ENCODE measurements at places on chromosomes 7 and 10. TPM values are rescaled to one million over a fixed set of nuclear protein-coding genes. Genes with fewer than 3 reads are reported as not detected.

DLX5 gene
- total RNA-seq = 4.8 TPM

SPDYE5 gene
- not detected for total RNA-seq

TMEM176A gene
- total RNA-seq = 70.7 TPM

FBXO24 gene
- total RNA-seq = 0.14 TPM

DNA sequence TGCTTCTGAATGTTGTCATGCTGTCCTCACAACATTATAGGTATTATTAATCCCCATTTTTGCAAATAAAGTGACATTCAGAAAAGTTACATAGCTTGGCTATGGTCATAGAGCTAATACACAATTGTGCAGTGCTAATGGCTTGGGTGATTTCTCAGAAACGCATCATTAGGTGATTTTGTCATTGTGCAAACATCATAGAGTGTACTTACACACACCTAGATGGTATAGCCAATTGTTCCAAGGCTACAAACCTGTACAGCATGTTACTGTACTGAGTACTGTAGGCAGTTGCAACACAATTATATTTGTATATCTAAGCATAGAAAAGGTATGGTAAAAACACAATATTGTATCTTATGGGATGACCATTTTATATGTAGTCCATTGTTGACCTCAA, 91.0 kb downstream of the BTAF1 start:
- DNase-seq = no peak

DNA sequence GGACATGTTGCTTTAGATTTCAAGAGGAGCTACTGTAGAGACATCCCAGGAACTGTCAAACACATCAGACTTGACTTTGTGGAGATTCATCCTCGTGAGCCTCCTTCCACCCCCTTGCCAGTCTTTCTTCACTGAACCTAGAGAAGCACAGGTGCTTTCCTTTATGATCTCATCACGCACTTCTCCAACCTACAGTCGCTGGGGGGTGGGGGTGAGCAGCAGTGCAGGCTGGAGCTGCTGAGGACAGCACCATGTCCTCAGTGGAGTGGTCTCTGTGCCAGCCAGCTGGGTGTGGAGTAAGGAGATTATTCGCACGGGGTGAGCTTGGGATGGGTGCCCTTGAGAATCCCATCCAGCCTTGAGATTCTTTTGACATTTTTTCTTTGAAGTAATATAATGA, 88.1 kb downstream of the VOPP1 start:
- DNase-seq = no peak

DNA sequence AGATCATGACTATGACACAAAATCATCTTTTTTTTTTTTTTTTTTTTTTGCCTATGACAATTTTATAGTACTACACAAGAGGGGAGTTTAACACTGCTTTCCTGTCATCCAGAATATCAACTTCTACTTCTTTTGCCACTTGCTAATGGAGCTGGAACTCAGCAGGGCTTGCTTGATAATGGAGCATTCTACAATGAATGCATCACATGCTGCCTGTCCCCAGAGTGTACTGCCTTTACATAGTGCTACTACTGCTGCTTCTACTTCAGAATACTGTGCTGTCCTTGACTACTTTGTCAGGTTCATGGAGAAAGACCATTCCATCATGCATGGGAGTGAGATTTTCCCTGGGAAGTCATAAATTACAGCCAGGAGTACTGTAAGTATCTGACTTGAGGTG, 338.6 kb upstream of the SEMA3A start:
- DNase-seq = no peak

DNA sequence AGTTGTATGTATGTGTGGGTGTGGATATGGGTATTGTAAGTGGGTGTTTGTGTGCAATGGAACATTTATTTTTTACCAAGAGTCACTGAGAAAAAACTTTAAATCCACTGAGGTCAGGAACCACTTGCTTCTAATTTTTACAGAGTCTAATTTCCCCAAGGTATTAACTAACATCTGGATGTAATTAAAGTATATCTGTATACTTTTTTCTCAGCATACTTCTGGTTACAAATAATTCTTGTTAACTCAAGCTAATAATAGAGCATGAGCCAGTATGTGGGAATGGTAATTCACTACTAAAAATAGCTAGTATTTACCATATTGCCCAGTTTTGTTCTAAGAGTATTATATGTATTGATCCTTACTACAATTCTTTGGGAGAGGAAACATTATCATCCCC, 24.6 kb upstream of the STEAP4 start:
- DNase-seq = no peak

- DNase-seq = no peak
Measured at GRCh38 chr10:73589563-73590126, 1.5 kb downstream of the USP54 start.

DNA sequence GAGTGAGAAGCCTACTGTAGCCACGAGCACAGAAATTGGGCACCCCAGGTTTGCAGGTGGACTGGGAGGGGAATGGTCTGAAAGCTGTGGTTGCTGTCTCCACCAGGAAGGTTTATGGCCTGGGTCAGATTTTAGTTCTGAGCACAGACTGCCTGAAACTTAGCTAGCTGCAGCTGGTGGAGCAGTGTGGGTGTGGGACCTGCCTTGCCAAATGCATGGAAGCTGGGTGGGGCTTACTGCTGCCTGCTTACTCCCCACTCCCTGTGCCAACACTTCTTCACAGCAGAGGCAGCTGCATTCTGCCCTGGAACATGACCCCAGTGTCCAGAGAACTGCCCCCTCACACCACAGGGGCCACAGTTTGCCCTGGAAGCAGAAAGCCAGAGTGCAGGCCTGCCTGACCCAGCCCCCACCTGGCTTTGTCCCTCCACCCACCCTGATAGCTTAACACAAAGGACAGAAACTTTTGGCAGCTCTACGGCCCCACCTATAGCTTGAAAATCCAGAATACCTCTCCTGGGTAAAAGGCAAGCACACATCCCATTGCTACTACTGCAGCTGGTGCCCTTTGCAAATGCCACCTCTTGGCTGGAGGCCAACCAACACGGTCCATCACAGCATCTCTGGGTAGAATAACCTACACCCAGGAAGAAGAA, 281.6 kb downstream of the AGMO start:
- no peak for DNase-seq

DNA sequence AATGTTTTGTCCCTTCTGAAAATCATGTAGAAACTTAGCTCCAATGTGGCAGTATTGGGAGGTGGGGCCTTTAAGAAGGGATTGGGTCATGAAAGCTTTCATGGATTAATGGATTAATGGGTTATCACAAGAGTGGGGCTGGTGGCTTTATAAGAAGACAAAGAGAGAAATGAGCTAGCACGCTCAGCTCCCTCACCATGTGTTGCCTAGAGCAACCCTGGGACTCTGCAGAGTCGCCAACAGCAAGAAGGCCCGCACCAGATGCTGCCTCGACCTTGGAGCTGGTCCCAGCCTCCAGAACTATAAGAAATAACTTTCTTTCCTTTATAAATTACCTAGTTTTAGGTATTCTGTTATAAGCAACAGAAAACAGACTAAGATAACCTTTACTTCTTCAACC, 74.9 kb upstream of the HECW1 start:
- no peak for DNase-seq

GRCh38 chr7:26127411-26127810, 24.6 kb upstream of the NFE2L3 start:
- DNase-seq = no peak

DNA sequence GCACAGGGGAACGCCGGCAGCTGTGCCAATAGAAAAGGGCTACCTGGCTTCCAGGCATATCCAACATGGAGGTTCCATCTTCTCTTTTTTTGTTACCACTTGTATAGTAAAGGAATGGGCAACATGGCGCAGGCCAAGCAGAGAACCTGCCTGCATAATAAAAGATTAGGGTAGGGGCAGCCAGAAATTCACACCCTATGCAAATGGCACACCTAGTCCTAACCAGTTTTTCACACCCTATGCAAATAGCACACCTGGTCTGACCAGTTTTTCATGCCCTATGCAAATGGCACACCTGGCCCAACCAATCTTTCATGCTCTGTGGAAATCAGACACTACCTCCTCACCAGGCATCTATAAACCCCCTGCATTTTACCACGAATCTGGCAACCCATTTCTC, 369.5 kb downstream of the IPMK start:
- DNase-seq = no peak

DNA sequence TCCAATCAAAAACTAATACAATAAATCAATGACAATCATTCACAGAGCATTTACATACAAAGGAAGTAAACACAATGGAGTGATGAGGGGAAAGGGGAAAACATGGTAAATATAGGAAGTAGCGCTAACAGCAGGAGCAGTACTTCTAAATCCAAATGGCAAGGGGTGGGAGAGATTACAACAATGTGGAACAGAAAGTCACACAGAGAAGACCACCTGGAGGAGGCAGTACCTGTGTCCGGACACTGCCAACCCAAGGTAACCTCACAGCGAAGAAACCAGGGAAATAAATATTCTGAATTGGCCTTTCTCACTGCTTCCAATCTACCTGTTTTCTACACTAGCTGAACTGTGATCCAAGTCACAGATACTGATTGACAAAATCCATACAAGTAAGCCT, 58.2 kb downstream of the ABI1 start:
- DNase-seq = no peak

GRCh38 chr10:6061056-6061455, 1.1 kb downstream of the IL2RA start:
- DNase-seq = peak; percentile 7

DNA sequence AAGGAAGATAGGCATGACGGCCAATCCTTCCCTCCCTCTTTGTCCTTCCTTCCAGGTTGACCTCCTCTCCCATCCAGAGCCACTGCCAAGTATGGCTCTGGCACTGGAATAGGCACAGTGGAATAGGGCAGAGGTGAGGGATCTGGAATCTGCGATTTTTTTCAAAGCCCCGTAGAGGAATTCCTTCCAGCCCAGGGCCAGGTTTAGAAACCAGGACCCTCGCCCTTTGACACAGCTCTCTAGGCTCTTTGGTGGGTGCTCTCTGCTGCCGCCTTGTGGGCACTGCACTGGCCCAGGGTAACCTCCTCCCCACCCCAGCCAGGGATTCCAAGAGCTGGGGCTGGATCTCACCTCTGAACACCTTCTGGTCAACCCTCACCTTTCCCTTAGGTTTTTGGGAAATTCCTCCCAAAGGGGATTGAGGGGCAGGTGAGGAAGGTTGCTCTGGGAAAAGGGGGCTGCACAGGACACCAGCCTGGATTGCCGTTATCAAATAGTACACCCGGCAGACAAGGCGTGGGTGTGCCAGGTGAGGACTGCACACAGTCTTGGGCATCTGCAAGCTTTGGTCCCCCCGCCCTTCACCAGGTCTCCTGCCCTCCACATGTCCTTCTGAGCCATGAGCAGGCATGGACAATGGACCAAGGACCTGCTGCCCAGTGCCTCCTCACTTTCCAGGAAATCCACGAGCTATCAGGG, 22.8 kb downstream of the C10orf105 start:
- DNase-seq = no peak

GRCh38 chr10:96578022-96578421, 8.8 kb downstream of the TM9SF3 start:
- no peak for DNase-seq

- DNase-seq = no peak
Measured at GRCh38 chr10:126561921-126562680, 108.4 kb downstream of the C10orf90 start.

GRCh38 chr10:61423178-61423577, 30.0 kb downstream of the TMEM26 start:
- no peak for DNase-seq

GRCh38 chr10:117262291-117262902, 21.5 kb downstream of the SLC18A2 start:
- DNase-seq = no peak

- DNase-seq = peak; percentile 51
Measured at GRCh38 chr10:97538411-97538810, 34.2 kb upstream of the ANKRD2 start.

DNA sequence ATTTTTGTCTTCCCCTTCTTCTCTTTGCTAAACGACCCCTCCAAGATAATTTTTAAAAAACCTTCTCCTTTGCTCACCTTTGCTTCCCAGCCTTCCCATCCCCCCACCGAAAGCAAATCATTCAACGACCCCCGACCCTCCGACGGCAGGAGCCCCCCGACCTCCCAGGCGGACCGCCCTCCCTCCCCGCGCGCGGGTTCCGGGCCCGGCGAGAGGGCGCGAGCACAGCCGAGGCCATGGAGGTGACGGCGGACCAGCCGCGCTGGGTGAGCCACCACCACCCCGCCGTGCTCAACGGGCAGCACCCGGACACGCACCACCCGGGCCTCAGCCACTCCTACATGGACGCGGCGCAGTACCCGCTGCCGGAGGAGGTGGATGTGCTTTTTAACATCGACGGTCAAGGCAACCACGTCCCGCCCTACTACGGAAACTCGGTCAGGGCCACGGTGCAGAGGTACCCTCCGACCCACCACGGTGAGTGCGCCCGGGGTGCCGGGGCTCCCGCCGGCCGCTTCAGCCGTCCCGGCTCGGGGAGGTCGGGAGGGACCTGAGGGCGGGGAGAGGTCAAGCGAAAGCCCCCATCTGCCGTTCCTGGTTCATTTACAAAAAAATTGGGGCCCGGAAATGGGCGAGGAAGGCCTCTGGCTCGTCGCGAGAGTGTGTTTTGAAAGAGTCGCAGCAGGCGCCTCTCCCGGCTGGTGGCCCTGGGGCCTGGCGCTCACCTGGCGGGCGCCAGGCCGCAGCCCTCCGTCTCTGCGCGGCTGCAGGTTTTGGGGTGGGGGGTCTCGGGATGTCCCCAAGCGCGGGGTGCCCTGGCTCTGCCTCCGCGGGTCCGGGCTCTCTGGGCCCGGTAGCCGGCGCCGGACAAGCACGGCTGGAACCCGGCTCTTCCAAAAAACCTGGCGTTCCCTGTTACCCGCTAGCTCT, 1.2 kb downstream of the GATA3 start:
- DNase-seq = peak; percentile 80

DNA sequence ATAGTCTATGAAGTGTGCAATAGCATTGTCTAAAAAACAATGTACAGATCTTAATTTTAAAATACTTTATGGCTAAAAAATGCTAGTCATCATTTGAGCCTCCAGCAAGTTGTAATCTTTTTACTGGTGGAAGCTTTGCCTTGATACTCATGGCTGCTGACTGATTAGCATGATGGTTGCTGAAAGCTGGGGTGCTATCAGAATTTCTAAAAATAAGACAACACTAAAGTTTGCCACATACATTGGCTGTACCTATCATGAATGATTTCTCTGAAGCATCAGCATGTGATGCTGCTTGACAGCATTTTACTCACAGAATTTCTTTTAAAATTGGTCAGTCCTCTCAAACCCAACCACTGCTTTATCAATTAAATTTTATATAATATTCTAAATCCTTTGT, 101.5 kb upstream of the TMEM168 start:
- DNase-seq = no peak

DNA sequence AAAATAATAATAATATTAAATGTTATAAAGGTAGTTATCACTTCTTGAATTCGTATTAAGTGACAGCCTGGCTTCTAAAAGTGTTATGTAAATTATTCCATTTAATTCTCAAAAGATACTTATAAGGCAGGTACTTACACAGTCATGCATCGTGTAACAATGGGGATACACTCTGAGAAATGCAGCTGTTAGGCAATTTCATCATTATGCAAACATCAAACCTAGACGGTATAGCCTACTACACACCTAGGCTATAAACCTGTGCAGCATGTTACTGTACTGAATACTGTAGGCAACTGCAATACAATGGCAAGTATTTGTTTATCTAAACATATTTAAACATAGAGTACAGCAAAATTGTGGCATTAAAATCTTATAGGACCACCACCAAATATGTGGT, 1.5 kb downstream of the IFIT1 start:
- DNase-seq = no peak

Measured in posterior vena cava (tissue), 2 donors.